ENCODE measurements at places on chromosomes 5 and 9. TPM values are rescaled to one million over a fixed set of nuclear protein-coding genes. Genes with fewer than 3 reads are reported as not detected.

Gene TRIM7
- total RNA-seq, result 10.8 TPM

DNA sequence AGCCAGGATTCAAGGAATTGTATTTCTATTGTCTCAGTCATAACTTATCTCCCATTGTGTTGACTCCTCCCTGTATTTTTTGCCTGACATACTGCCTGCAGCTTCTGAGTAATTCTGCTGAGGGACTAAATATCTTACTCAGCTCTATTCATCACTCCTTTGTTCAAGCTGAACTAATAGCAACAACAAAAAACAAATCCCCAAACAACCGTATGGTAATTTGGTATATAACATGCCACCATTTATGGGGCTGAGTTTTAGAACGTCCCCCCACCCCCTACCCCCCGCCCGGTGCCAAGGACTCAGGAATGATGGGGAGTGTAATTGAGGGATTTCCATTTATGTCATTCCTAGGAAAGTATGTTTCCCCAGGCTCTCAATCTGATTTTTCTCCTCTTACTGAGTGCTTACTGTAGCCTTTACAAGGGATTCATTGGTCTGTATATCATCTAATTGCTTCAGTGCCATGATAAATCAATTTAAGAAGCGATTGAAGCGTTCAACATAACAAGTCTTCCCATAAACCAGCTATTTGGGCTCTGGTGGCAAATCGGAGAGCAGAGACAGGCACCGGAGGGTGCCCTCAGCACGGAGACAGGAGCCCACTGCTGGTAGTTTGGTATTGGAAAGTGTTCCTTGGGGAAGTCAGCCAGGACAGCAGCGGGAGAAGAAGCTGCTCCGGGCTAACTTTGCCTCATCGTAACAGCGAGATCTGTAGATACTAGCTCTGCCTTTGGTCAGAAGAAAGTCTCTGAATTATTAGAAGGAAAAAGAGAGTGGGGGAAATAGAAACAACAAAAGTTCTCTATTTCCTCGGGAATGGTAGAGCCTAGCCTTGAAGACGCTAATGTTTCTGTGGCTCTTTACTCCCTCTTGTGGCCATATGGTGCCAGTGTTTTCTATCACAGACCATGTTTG, 40.7 kb upstream of the HSD17B4 start:
- DNase-seq, result peak; percentile 67

GRCh38 chr5:141371572-141372475, 1.8 kb downstream of the PCDHGB3 start:
- no peak for DNase-seq

DNA sequence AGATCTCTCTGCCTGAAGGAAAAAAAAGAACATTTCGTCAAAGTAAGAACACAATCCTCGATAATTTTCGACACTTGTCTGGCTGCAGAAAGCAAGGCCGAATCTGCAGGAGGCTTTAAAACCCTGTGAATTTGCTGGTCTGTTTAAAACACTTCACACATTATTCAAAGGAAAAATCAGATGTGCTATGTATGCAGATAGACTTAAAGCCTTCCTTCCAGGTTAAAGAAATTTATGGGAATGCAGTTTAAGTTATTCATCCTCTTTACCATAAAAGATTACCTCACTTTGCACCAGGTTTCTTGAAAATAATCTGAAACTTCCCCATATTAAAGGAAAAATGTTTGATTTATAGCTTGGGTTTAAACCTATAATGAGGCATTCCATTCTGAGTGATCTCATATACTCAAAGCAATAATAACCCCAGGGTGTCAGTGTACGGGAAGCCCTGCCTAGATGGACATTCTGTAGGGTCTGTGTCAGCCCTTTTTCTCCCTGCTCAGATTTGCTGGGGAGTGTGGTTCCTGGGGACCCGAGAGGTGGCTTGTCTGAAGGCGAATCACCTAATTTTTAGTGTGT, 323.5 kb upstream of the SLC24A2 start:
- no peak for DNase-seq

GRCh38 chr5:133947431-133947841, 21.0 kb downstream of the C5orf15 start:
- no peak for DNase-seq

GRCh38 chr5:5536871-5537270, 114.4 kb downstream of the ICE1 start:
- DNase-seq, result no peak

DNA sequence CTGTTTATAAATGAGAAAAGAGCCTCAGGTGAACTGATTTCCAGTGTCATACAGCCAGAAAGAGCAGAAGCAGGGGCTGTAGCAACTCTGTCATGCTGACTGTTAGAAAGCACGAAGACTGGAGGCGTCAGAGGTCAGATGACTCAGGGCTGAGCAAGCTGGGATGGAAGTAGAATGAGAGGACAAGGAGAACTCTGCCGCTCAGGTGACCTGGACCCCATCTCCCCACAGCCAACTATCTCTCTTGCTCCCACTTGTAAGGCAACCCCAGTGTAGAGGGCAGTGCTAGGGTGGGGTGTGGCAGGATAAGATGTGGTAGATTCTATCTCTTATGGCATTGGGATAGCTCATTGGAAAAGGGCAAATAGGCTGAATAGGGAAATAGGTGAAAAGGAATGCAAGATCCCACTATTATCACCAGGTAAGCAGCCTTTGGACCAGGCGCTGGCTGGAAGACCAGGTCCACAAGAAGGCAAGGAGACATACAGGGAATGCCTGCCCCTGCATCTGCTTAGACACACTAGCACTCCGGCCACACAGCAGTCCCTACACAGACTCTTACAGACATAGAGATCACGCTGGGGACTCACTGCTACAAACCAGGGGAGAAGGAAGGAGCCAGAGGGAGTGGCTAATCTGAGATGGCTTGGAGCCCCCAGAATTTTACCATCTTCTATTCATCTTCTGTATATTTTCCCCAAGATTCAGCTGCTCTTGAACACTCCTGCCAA, 21.2 kb upstream of the LOX start:
- no peak for DNase-seq
